Tibial nerve (tissue), 4 donors: ENCODE measurements at places on chromosomes 16 and 17.

GRCh38 chr17:28370035-28370743, at the start of gene VTN:
Gene VTN (minus strand): TSS chr17:28370307. CDS start chr17:28370203, 104 bp downstream.
- DNase-seq: no peak
- H3K4me1 ChIP-seq: peaks cover 22% of the 10 kb centered on the region
- H3K27ac ChIP-seq: peak within 1 kb of the TSS; percentile 67
- no peaks in the 10 kb centered on the region for H3K36me3 ChIP-seq

DNA sequence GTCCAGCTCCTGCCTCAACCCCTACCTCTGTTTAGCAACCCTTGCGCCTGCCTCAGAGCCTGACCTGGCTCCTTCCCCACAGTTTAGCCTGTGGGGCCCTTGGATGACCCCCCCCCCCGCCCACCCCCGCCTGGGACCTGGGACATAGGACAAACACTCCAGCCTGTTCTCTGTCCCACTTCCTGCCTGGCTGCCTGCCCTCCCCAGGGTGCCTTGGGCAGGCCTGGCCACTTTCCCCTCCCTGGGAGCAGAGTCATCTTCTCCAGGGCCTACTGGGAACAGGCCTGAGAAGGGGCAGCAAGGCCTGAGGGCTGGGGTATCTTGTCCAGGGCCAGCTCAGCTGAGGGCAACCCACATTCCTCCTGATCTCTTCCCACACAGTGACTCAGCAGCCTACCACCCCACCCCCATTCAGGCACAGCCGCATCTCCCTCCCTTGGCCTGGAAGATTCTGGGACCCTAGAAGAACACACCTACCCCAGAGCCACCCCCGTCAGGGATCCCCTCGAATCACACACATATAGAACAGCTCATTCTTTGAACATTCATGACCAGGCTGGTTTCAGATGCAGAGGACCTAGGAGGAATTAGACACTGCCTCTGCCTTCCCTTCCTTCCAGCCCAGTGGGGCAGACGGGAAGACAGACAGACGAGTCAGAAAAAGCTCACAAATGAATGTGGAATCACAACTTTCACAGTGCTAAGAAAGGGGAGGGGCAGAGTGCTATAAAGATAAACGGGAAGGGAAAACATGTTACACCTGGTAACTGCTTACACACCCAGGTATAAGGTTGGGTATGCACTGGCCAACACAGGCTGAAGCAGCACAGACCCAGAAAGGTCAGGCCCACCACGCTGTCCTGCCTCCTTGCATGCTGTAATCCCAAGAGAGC, 6.0 kb downstream of the FHOD1 start:
- H3K4me1 ChIP-seq: no peaks in the 10 kb centered on the region
- H3K27me3 ChIP-seq: no peaks in the 10 kb centered on the region
- no peak for DNase-seq
- H3K4me3 ChIP-seq: no peak overlapping the region

- no peaks in the 10 kb centered on the region for H3K27me3 ChIP-seq
- peak overlapping the region; percentile 64 for H3K27ac ChIP-seq
- H3K4me3 ChIP-seq: no peak overlapping the region
- no peak for DNase-seq
- H3K36me3 ChIP-seq: no peaks in the 10 kb centered on the region
These were observed 26.9 kb downstream of the NSMCE1 start for GRCh38 chr16:27241658-27242057.

DNA sequence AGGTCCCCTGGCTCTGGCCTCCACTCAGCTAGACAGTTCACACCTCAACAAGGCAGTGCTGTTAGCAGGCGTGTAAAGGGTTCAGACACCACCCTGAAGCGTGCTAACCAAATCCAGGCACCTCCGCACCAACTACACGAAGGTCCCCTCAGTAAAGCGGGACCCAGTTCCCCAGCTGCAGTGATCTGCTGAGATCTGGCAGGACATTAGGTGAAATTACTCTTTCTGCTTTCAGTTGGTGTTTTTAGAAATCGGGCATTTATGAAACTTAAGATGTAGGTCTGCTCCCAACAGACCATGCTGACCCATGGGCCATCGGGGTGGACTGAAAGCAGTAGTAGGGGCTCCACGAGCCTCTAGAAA, 27.1 kb downstream of the FBXO31 start:
- H3K4me1 ChIP-seq: no peaks in the 10 kb centered on the region
- peaks cover 5% of the 10 kb centered on the region for H3K36me3 ChIP-seq
- H3K27me3 ChIP-seq: no peaks in the 10 kb centered on the region
- no peak overlapping the region for H3K27ac ChIP-seq

DNA sequence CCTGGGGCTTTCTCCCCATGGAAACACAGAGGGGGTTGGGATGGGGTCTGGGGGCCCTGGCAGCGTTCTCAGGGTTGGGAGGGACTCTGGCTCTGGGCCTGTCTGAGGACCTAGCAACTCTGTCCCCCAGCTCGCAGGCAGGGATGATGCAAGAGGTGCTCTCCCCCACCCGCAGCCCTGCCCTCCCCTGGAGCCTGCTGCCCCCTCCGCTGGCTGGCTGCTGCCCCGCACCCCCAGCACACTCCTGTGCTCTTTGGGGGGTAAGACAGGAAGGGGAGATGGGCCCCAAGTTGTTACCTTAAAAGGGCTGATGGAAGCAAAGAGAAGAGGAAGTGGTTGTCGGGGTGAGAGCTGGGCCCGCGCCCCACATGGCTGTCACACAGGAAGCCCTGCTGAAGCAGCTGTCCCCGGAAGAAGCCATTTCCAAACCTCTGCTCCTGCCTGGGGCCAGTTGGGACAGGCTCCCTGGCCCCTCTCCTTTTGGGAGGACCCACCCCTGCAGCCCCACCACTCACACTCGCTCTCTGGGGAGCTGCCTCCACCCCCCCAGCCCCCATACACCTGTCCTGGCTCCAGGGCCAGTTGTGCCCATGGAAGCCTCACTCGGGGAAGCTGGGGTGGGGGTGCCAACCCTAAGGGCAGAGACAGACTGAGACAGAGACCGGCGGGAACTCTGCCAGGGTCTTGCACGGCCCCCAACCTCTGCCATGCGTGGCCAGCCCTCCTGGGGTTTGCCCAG, 2.5 kb downstream of the CORO1A start:
- no peaks in the 10 kb centered on the region for H3K27me3 ChIP-seq
- H3K4me3 ChIP-seq: peak overlapping the region; percentile 67
- DNase-seq: no peak

DNA sequence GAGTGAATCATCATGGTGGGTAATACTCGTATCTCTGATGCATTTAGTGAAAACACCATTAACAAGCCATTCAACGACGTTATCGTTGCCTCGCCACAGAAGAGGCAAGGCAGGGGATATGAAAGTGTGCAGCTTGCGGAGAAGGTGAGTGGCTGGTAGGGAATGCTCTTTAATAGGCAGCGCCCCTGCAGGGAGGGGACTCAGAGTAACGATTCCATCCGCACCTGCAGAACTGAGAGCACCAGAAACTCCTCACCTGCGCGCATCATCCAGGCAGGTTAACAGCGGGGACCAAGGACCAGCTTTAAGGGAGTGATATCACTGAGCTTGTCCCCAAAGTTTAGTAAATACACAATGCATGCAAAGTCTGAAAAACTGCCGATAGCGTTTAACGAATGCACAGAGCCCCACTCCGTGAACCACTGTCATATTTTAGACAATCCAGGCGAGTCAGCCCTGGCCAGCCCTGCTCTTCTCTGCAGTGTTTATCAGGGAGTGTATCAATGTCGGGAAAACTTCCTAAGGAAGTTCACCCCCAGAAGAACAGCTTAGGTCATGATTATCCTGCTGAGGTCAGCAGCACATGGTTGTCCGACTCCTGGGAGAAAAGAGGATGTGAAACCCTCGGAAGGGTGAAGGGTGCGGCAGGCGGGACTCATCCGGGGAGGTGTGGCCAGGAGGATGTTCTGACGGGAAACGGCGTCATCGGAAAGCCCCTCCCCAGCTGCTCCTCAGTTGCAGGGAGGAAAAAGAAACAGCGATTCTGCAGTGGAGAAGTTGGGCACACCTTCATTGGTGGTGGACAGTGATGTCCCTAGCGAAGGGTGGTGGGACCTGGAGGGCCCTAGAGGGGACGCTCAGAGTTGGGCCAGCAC, 68.5 kb upstream of the DNAH17 start:
- peak; percentile 69 for DNase-seq
- H3K4me3 ChIP-seq: no peak overlapping the region
- peaks cover 12% of the 10 kb centered on the region for H3K4me1 ChIP-seq

DNA sequence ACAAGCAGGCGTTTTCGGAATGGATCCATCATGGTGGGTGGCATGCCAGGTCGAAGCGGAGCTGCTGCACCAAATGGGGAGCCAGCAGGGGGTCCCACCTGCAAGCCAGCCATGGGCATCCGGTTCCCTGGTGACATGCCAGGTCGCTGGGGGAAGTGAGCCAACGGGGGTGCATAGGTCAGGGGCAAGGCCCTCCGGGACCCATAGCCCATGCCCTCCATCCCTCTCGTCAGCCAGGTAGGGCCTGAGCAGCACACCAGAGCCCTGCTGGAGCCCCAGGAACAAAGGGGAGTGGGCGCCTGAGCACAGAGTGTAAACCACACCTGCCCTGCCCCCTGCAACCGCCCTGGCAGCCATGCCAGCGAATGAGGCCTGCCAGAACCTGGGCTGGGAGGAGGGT, 5.0 kb downstream of the SMARCD2 start:
- H3K4me1 ChIP-seq: peaks cover 43% of the 10 kb centered on the region
- no peak for DNase-seq
- H3K4me3 ChIP-seq: no peak overlapping the region

GRCh38 chr17:43648916-43649315, 12.8 kb downstream of the MEOX1 start:
- no peaks in the 10 kb centered on the region for H3K27me3 ChIP-seq
- no peak overlapping the region for H3K27ac ChIP-seq
- H3K4me1 ChIP-seq: no peaks in the 10 kb centered on the region
- no peaks in the 10 kb centered on the region for H3K36me3 ChIP-seq
